ENCODE measurements at places on chromosomes 12 and 14.

DNA sequence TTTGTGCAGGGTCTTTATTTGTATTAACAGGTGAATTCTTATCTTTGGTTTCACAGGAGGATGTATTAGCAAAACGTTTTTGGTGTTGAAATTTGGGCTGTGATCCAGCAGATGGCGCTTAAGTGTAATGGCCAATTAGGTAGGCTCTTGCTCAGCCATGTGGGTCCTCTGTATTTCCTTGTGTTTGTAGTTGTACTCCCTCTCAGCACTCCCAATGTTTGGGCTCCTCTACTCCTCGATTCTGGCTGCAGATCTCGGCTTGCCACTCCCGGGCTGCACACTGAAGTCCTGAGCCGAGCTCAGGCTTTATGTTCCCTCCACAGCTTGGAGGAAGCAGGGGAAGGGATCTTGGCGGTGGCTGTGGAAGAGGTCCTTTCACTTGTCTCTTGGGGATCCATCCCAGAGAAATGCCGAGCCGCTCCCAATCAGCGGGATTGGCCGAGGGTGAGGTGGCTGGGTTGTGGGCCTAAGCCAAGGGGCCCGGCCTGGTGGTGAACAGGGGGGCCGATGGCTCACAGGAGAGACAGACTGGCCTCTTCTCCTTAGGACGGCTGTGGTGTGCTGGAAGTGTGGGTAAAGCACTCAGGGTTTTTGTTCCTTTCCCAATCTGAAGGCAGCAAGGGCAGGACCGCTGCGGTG lies 133.7 kb downstream of the AEBP2 start:
- peak; percentile 64 for DNase-seq

DNA sequence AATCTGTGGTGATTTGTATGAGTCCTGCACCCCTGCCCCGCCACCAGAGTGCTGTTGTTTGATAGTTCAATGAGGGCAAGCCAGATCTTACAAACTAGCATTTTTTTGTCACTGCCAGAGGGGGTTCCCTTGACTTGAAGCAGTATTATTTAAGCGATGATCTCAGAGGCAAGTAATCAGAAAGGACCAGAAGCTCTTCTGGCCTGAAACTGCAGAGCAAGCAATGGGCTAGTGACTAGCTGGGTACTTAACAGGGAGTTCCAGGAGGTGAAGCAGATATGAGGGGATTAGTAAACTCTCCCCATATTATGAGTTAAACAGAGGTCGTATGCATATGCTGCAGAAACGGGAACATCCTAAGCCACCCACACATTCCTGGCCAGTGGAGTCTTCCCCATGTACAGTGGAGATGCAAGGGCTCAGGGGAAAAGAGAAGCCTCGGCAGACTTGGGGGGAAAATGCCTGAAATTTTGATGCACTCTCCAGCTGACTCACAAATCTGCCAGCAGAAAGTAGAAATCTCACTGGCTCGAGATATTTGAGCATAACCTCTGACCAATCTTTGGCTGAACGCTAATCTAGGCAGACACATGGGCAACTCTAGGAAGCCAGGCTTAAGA lies 8.3 kb upstream of the CRACR2A start:
- DNase-seq = no peak

GRCh38 chr12:44431647-44432343 lies 444.3 kb downstream of the NELL2 start:
- no peak for DNase-seq

GRCh38 chr12:103840462-103840875 lies 565 bp downstream of the NT5DC3 start:
- no peak for DNase-seq

DNA sequence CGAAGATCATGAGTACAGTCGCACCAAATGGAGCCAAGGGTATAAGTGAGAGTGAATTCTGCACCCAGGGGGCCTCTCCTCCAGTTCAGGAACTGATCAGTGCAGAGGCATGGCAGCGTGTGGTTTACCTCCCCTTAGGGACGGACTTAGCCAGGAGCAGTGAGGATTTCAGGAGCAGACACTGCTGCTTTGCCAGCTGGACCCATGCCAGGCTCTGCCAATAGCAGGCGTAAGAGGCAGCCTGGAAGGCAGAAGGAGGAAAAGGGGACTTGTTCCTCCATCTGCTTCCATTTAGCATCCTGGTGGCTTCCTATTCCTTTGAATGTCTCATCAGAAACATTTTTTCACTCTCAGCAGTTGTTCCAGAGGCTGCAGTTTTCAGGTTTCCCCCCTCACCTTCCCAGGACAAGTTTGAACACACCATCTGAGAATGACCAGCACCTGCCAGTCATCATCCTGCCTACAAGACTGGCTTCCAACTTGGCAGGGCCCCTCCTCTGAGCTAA lies 137.0 kb upstream of the LMNTD1 start:
- no peak for DNase-seq

GRCh38 chr12:82817368-82817767 lies 130.7 kb downstream of the TMTC2 start:
- DNase-seq = no peak

DNA sequence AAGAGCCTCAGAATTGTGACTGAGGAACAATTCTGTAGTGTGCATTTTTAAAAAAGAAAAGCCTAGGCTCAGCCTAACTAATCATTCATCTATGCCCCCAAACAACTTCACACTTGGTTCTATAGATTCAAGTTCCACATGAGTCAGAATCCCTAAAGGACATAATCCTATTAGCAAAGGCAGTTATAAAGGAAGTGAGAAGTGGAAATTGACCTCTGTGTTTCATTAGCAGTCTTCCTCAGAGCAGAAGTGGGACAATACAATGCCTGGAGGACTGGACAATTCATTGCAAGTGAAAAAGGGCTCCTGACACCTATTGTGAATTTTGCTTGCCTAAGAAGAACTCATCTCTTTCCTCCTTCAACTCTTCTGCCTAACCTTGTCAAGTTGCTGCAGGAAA lies 222.3 kb downstream of the PTPRO start:
- DNase-seq = no peak

DNA sequence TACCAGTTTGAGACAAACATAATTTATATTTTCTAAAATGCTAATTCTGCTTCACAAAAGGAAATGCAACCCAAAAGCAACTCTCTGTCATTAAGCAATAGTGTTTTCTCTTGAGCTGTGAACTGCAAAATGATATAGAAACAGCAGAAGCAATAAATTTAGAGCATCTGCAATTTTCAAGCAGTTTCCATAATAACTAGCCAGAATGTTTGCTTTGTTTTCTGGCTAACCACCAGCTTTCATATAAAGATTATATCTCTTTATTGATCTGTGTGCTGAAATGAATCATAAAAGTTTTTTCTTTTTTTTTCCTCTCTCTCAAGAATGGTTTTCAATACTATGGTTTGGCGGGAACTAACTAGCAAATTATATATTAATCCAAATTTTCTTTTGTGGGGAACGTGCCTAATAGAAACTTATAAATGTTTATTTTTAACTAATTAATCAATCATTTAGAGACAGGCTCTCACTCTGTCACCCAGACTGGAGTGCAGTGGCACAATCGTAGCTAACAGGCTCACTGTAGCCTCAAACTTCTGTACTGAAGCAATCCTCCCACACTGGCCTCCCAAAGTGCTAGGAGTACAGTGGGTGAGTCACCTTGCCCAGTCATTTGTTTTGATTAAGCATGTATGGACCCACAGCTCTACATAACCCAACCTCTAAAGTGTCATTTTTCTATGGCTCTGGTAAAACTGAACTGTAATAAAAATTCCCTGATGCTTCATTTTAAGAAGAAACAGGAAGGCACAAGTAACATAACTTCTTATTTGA lies 830.1 kb upstream of the MGAT4C start:
- no peak for DNase-seq

GRCh38 chr14:60642270-60643140 lies 6.8 kb downstream of the SIX1 start:
- no peak for DNase-seq

- no peak for DNase-seq
These were observed 40.1 kb downstream of the GALNT4 start for GRCh38 chr12:89484470-89484869.

DNA sequence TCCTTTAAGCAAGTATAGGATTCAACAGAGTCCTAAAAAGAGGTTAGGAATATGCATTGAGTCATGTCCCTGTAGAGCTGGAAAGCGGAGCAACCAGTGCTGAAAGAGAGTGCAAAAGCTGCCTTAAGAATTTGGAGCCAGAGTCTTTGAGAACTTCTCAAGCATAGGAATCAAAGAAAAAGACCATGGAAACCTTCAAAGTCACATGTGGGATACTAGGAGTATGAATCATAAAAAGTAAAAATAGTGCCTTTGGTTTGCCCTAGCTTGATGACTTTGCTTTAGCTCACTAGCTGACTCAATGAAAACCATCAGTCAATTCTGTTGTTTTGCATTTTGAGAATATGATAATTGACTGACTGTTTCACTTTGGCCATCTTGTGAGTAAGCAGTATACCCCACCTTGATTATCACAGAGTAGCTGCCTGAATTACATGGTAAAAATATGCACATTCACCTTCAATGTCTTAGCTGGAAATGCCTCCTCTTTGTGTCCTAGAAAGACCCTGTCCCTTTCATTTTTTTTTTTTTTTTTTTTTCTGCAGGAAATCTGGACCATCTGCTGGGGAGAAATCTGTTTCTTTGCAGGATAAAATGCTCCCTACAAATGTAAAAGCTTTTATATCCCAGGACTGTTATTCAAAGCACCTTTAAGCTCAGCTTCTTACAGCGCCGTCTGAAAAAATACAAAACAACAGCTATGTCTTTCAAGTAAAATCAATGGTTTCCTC lies 248.6 kb upstream of the KRR1 start:
- no peak for DNase-seq

- no peak for DNase-seq
These were observed 182.1 kb downstream of the CHST11 start for GRCh38 chr12:104638851-104639240.

DNA sequence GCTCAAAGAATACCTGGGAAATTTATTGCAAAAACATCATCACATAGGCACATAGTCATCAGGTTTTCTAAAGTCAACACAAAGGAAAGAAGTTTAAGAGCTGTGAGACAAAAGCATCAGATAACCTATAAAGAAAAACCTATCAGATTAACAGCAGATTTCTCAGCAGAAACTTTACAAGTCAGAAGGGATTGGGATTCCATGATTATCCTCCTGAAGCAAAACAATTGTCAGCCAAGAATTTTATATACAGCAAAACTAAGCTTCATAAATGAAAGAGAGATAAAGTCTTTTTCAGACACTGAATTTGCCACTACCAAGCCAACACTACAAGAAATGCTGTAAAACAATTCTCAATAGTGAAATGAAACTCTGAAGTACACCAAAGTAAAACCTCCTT lies 28.8 kb upstream of the LGR5 start:
- no peak for DNase-seq

DNA sequence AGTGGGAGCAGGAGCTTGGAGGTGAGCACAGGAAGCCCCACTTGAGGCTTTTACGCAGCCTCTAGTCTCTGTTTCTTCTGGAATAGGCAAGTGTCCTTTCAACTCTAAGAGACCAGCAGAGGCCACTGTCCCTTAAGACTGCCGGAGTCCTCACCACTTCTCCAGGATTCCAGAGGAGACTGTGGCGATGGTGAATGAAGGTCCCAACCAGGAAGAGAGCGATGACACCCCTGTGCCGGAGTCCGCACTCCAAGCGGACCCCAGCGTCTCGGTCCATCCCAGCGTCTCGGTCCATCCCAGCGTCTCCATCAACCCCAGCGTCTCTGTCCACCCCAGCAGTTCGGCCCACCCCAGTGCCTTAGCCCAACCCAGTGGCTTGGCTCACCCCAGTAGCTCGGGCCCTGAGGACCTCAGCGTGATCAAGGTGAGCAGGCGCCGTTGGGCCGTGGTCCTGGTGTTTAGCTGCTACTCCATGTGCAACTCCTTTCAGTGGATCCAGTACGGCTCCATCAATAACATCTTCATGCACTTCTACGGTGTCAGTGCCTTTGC lies 442 bp downstream of the FLVCR2 start:
- DNase-seq = no peak

All from Jurkat, Clone E6-1 (cell line).